ENCODE measurements at places on chromosomes 4 and X. TPM values are rescaled to one million over a fixed set of nuclear protein-coding genes. Genes with fewer than 3 reads are reported as not detected.

The BMP3 gene
- 0.25 TPM for total RNA-seq

DNA sequence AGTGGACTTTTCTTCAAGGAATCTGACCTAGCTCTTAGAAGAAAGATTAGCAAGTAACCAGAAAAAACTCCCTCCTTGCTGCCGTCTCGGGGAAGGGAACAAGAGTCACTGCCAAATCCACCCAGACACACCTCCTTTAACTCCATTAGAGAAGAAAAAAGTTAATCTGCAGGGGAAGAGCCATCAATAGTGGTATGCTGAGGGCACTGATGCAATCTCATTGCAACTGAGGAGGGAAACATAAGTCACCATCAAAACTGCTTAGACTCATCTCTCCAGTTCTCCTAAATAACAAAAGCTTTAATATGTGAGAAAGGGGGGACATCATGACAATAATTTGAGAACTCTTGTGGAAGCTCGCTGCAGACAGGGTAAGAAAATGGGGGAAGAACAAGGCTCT lies 49.3 kb upstream of the MAGED4B start:
- no peak for DNase-seq

GRCh38 chr4:56611501-56611900 lies 69.6 kb downstream of the HOPX start:
- no peak for DNase-seq

The ADRA2C gene
- total RNA-seq = 9.3 TPM

The FMR1 gene
- total RNA-seq = 49.9 TPM

DNA sequence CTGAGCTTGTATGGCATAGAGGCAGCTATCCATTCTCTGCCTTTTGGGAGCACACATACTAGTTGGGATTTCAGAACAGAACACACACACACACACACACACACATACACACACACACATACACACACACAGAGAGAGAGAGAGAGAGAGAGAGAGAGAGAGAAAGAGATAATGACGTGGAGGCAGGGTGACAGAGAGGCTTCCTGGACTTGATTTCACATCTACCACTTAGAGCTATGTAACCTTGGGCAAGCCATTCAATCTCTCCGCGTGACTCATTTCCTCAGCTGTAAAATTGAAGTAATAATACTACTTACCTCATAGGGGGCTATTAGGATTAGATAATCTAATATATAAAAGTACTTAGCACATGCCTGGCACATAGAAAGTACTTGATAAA lies 12.3 kb upstream of the GRIA3 start:
- no peak for DNase-seq

GRCh38 chr4:141026900-141027299 lies 106.4 kb downstream of the RNF150 start:
- DNase-seq = no peak

GRCh38 chrX:69029771-69030170 lies 135.5 kb downstream of the PJA1 start:
- no peak for DNase-seq

DNA sequence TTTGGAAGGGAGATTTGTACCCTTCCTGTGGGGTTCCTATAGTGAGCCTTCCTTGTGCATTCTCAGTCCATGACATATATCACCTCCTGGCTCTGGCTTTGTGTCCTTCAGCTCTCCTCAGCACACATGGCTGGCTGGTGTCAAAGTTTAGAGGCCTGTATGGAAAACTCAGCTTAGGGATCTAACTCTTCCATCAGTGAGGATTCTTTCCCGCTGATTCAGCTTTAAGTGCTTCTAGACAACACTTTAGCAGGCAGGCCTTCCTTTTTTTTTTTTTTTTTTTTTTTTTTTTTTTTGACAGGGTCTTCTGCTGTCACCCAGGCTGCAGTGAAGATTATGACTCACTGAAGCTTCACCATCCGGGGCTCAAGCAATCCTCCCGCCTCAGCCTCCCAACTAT lies 84.2 kb downstream of the NPNT start:
- DNase-seq = no peak

DNA sequence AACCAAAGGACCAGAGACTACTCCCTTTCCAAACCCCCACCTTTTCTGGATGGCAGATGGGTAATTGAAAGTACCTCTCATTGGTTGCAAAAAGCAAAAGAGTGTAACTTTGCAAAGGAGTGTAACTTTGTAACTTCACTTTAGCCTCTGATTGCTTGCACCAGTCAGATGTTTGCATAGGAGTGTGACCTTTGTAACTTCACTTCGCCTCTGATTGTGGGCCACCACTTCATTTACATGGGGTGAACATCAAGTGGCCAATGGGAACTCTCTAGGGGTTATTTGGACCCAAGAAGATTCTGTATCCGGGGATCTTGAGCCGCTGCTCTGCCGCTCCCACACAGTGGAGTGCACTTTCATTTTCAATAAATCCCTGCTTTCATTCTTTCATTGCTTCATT lies 9.9 kb upstream of the SLC25A43 start:
- no peak for DNase-seq

The MXRA5 gene
- total RNA-seq = 0.31 TPM

GRCh38 chr4:112895811-112896608 lies 153.4 kb upstream of the ANK2 start:
- no peak for DNase-seq

- DNase-seq = no peak
Observed at GRCh38 chr4:121863799-121864198, 6.5 kb downstream of the BBS7 start.

- DNase-seq = peak; percentile 60
Observed at GRCh38 chr4:22607382-22607781, 85.4 kb upstream of the GBA3 start.

- no peak for DNase-seq
Observed at GRCh38 chrX:37818031-37818430, 29.3 kb downstream of the DYNLT3 start.

DNA sequence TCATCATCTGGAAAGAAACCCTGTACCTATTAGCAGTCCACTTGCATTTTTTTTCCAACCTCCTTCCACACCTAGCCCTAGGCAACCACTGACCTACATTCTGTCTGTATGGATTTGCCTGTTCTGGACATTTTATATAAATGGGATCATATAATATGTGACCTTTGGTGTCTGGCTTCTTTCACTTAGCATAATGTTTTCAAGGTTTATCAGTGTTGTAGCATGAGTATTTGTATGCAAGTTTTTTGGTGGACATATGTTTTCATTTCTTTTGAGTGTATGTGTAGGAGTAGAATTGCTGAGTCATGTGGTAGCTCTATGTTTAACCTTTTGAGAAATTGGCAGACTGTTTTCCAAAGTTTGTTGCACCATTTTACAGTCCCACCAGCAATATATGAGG lies 198.6 kb downstream of the CEP135 start:
- no peak for DNase-seq

Data from testis (tissue), 5 donors.